Naive thymus-derived CD4-positive, alpha-beta T cell (primary cell): ENCODE measurements at places on chromosomes 3 and 15.
A peak's percentile ranks its signal among the peaks of the same experiment; 100 is the strongest.

DNA sequence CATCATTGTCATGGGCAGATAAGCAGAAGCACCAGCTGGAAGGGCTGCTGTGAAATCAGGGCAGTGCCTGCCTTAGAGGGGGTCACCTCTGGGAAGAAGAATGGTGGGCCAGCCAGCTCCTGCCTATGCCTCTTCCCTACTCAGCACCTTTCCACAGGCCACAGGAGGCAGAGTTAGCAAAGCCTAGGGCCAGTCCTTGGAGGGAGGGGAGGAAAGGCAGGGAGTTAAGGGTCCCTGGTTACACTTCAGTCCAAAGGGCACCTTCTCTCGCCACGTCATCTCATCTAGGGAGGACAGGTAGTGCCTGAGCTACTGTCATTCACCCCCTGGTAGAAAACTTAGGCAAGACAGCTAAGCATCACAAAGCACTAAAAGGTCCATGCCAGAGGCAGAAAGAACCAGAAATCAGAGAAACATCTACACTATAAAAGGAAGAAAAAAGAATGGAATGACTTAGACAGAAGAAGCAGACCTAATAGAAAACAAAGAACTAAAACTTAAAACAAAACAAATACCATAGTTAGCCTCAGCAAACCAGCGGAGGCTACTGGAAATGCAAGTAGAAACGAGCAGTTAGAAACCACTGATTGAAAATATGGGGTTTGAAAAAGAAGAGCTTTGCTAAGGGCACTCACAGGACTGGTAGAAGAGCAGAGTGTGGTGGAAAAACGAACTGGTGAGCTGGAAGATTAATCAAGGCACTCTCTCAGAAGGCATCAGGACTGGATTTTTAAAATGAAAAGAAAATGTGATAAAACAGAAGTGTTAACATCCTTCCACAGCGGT, 84.2 kb downstream of the OSBPL10 start:
- H3K4me1 ChIP-seq, result no peaks in the 10 kb centered on the region
- no peak overlapping the region for H3K27ac ChIP-seq
- DNase-seq, result no peak
- no peaks in the 10 kb centered on the region for H3K27me3 ChIP-seq
- H3K4me3 ChIP-seq, result no peak overlapping the region

- H3K27me3 ChIP-seq, result no peaks in the 10 kb centered on the region
- H3K27ac ChIP-seq, result no peak overlapping the region
- no peak overlapping the region for H3K4me3 ChIP-seq
- no peak for DNase-seq
Observed at GRCh38 chr15:60945196-60945595, 283.9 kb downstream of the RORA start.

GRCh38 chr3:105579439-105579838, 212.7 kb downstream of the ALCAM start:
- no peaks in the 10 kb centered on the region for H3K4me1 ChIP-seq
- H3K36me3 ChIP-seq, result no peaks in the 10 kb centered on the region
- no peak overlapping the region for H3K27ac ChIP-seq
- no peak for DNase-seq
- no peak overlapping the region for H3K4me3 ChIP-seq

- H3K27me3 ChIP-seq, result no peaks in the 10 kb centered on the region
- no peaks in the 10 kb centered on the region for H3K4me1 ChIP-seq
- H3K27ac ChIP-seq, result no peak overlapping the region
- H3K36me3 ChIP-seq, result no peaks in the 10 kb centered on the region
Observed at GRCh38 chr15:73387507-73388255, 18.9 kb upstream of the HCN4 start.

- no peak overlapping the region for H3K4me3 ChIP-seq
- no peak for DNase-seq
- no peaks in the 10 kb centered on the region for H3K36me3 ChIP-seq
- no peak overlapping the region for H3K27ac ChIP-seq
Observed at GRCh38 chr15:92324101-92324963, 69.3 kb upstream of the ST8SIA2 start.

- no peaks in the 10 kb centered on the region for H3K27me3 ChIP-seq
- H3K27ac ChIP-seq, result no peak overlapping the region
- no peaks in the 10 kb centered on the region for H3K4me1 ChIP-seq
- no peak overlapping the region for H3K4me3 ChIP-seq
- DNase-seq, result no peak
- no peaks in the 10 kb centered on the region for H3K36me3 ChIP-seq
Observed at GRCh38 chr3:35746492-35746891, 107.2 kb downstream of the ARPP21 start.

- no peaks in the 10 kb centered on the region for H3K27me3 ChIP-seq
- no peak for DNase-seq
- no peaks in the 10 kb centered on the region for H3K36me3 ChIP-seq
- no peak overlapping the region for H3K4me3 ChIP-seq
- no peak overlapping the region for H3K27ac ChIP-seq
- H3K4me1 ChIP-seq, result peaks cover 33% of the 10 kb centered on the region
Observed at GRCh38 chr3:48927928-48928327, 9.3 kb downstream of the ARIH2 start.

DNA sequence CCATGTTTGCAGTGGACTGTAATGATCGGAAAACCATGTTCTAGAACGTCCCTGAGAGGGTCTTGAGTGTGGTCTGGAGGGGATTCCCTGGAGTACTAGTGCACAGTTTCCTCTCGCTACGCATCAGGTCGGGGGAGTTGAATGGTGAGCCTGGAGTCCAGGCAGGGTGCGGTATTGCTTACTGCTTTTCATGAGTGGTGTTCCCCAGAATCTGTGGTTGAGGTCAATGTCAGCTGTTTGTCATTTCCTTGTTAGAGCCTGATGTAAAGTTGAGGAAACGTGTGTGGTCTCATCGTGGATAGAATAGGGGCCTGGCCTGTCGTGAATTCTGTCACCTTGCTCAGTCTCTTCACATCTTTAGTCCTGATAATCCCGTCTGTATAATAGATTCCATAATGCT, 328.2 kb upstream of the LRRFIP2 start:
- no peak overlapping the region for H3K27ac ChIP-seq
- DNase-seq, result no peak
- no peaks in the 10 kb centered on the region for H3K4me1 ChIP-seq
- no peak overlapping the region for H3K4me3 ChIP-seq
- peaks cover 8% of the 10 kb centered on the region for H3K27me3 ChIP-seq
- no peaks in the 10 kb centered on the region for H3K36me3 ChIP-seq

DNA sequence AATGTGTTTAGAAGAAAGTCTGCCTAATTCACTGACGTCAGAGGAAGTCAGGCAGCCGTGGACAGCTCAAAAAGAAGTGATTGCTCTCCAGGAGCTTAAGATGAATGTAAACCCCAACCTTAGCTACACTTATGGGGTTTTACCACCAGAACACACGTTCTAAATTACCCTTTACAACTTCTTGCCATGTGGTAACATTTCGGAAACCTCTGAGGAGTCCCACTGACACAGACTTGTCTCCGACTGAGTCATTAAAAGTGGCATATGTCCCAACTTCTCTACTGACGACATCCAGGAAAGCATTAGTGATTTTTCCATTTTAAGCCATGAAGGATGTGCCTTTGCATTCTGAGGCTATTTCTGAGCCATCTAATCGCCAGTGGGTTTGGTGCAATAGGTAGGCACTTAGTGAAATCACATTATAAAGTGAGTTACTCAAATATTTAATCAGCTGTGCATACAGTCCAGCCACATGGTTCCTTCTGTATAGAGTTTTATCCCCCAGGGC, 32.4 kb downstream of the C2CD4A start:
- H3K27me3 ChIP-seq, result no peaks in the 10 kb centered on the region
- H3K4me3 ChIP-seq, result no peak overlapping the region
- no peaks in the 10 kb centered on the region for H3K36me3 ChIP-seq
- H3K4me1 ChIP-seq, result no peaks in the 10 kb centered on the region

- H3K27me3 ChIP-seq, result no peaks in the 10 kb centered on the region
- H3K4me1 ChIP-seq, result no peaks in the 10 kb centered on the region
- DNase-seq, result no peak
- H3K36me3 ChIP-seq, result no peaks in the 10 kb centered on the region
Observed at GRCh38 chr3:77746892-77747291, 707.0 kb downstream of the ROBO2 start.

DNA sequence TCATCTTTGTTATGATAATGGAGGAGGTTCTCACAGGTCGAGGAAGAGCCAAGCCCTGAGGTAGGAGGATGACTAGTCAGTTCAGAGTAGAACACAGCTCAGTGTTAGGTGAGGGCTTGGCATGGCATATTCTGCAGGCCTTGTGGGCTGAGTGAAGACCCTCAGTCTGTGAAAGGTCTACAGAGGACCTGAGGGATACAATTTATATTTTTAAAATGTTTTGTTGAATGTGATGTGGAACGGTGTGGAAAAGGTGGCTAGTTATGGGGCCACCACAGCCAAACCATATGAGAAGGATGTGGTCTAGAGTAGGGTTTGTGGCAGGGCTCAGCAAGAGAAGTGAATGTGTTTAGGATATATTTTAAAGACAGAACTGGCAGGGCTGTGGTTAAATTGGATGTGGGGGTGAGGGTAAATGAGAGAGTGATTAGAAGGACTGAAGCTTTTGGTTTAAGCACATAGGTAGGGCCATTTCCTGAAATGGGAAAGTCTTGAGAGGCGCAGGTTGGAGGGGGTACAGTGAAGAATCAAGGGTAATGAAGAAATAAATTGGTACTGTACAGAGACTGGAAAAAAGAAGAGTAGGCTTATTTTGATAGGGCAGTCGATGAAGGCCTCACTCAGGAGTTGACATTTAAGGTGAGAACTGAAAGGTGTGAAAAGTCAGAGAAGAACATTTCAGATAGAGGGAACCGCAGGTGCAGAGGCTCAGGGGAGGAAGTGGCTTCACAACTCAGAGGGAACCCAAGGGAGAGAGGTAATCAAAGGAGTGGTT, 60.5 kb downstream of the SPTSSB start:
- H3K27ac ChIP-seq, result peak overlapping the region; percentile 25
- DNase-seq, result peak; percentile 73
- no peak overlapping the region for H3K4me3 ChIP-seq
- H3K4me1 ChIP-seq, result peaks cover 43% of the 10 kb centered on the region

- no peak for DNase-seq
- no peaks in the 10 kb centered on the region for H3K4me1 ChIP-seq
- H3K27me3 ChIP-seq, result no peaks in the 10 kb centered on the region
- H3K36me3 ChIP-seq, result no peaks in the 10 kb centered on the region
Observed at GRCh38 chr15:42020713-42021273, at the start of gene PLA2G4E. TSS of gene PLA2G4E (minus strand) at chr15:42021042. CDS start at chr15:42021030, 12 bp downstream.

DNA sequence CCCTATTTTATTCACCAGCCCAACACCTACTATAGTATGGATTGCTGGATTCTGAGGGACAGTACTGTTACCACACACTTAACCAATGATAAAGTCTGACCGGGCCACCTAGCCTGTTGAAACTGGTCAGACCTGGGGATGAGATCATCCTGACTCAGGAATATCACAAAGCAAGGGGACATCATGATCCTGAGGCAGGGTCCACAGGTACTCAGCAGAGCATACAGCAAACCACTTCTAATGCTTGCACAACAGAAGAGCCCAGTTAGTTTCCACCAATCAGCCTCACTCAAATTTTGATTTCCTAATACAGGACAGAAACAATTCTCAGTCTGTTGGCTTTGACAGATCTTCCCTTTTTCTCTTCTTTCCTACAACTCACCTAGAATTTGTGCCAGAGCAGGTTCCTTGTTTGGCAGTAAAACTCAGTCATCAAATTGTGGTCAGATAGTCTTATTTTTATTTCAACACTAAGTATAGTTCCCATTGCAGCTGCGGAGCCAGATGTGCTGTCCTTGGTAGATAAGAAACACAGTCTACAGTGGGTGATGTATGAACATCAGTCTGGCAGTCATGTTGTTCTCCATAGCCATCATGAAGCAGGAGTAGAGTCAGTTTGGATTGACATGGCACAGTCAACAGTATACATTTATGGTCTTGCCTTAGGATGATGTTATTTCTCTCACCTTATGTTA, 90.1 kb upstream of the PRR23C start:
- no peak overlapping the region for H3K27ac ChIP-seq
- H3K27me3 ChIP-seq, result no peaks in the 10 kb centered on the region
- H3K4me1 ChIP-seq, result no peaks in the 10 kb centered on the region
- no peak overlapping the region for H3K4me3 ChIP-seq

- no peaks in the 10 kb centered on the region for H3K4me1 ChIP-seq
- H3K27ac ChIP-seq, result no peak overlapping the region
- no peaks in the 10 kb centered on the region for H3K36me3 ChIP-seq
- H3K27me3 ChIP-seq, result no peaks in the 10 kb centered on the region
Observed at GRCh38 chr3:183359036-183359435, 69.4 kb downstream of the MCF2L2 start.

DNA sequence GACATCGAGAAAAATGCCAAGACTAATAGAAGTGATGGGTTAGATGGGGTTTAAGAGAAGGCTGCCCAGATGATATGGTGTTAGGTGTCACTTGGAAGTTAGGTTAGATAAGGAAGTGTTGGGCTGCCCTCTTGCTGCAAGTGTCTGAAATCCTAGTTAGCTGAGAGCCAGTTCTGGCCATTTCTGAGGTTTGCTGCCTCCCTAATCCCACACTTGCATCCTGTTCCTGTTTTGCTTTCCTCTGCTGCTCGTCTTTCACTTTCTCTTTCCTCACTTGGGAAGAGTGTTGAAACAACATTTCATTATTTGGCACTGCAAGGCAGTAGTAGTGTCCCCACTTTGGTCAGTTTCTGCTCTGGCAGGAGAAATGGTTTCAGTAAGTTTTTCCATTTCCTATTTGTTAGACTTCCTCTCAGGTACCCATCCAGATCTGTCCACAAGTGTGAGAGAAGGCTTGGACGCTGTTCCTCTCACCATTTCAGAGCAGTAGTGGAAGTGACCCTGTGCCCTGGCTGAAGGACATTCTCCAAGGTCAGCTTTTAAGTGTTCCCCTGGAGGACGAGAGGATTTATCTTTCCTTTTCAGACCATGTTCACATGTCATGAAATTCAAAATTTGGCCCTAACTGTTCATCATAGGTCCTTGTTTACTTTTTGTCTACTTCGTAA, 93.3 kb downstream of the ADAMTSL3 start:
- H3K4me3 ChIP-seq, result no peak overlapping the region
- H3K4me1 ChIP-seq, result no peaks in the 10 kb centered on the region
- no peak for DNase-seq
- H3K27me3 ChIP-seq, result no peaks in the 10 kb centered on the region

GRCh38 chr3:63135367-63135766, 142.7 kb upstream of the SYNPR start:
- no peak overlapping the region for H3K27ac ChIP-seq

GRCh38 chr15:65408324-65409035, 14.3 kb downstream of the IGDCC4 start:
- H3K36me3 ChIP-seq, result no peaks in the 10 kb centered on the region
- no peak overlapping the region for H3K27ac ChIP-seq
- no peaks in the 10 kb centered on the region for H3K27me3 ChIP-seq

GRCh38 chr3:52061121-52061910, 4.9 kb upstream of the DUSP7 start:
- H3K27me3 ChIP-seq, result no peaks in the 10 kb centered on the region
- DNase-seq, result no peak
- no peaks in the 10 kb centered on the region for H3K36me3 ChIP-seq
- peaks cover 8% of the 10 kb centered on the region for H3K4me1 ChIP-seq
- H3K27ac ChIP-seq, result no peak overlapping the region

GRCh38 chr3:81728766-81729544, 32.5 kb downstream of the GBE1 start:
- no peaks in the 10 kb centered on the region for H3K4me1 ChIP-seq
- H3K36me3 ChIP-seq, result no peaks in the 10 kb centered on the region
- H3K27me3 ChIP-seq, result no peaks in the 10 kb centered on the region
- no peak for DNase-seq

- no peak overlapping the region for H3K4me3 ChIP-seq
- H3K27me3 ChIP-seq, result no peaks in the 10 kb centered on the region
- DNase-seq, result no peak
- H3K36me3 ChIP-seq, result no peaks in the 10 kb centered on the region
Observed at GRCh38 chr3:21835264-21835663, 84.3 kb upstream of the ZNF385D start.
